ENCODE measurements at places on chromosomes 5 and 9.

- no peak for DNase-seq
These were observed 69.4 kb upstream of the NFIB start for GRCh38 chr9:14383294-14383693.

- DNase-seq: no peak
These were observed 369.6 kb upstream of the GRAMD2B start for GRCh38 chr5:126053630-126054029.

GRCh38 chr5:105807290-105807689, 1863.4 kb downstream of the EFNA5 start:
- no peak for DNase-seq

DNA sequence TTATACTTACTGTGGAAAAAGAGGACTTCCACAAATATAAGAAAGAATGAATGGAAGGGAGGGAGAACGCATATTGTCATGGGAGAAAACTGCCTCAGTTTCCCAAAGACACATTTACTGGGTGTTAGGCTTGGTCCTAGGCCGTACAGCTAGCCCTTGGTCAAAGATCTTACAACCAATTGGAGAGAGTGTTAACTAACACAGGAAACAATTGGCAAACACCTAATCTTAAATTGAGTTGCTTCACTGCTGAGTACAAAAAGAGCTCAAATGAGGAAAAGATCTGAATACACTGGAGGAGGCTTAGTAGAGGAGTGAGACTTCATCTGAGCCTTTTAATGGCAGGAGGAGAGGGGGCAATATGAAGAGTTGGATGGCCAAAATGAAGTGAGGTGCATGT, 161.7 kb downstream of the GLIS3 start:
- DNase-seq: no peak

DNA sequence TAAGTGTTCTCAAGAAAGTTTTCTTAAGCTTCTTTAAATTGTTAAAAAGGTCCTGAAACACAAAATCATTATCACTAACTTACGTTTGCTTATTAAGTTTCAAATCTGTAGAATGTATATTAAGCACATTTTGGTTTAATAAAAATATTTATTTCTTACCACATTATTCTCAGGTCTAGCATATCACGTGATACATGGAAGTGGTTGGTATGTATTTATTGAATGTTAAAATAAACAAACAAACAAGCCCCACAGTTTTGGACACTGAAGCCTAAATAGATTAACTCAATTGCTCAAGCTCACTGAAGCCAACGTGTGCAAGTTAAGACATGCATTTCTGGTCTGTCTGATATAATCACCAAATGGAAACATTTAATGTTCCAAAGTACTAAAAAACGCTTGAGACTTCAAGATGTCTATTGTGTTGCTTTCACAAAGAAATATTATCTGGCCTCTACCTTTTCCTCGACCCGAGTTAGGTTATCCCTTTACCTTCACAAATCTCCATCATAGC, 1136.9 kb downstream of the TAF11L14 start:
- DNase-seq: no peak
